ENCODE measurements at places on chromosomes 11 and 22.
A peak's percentile ranks its signal among the peaks of the same experiment; 100 is the strongest.

GRCh38 chr11:70556884-70557741 is 158.8 kb downstream of the CTTN start:
- DNase-seq = no peak

GRCh38 chr11:31824879-31825837 is 14.0 kb upstream of the PAX6 start:
- DNase-seq = no peak

- DNase-seq = no peak
Measured at GRCh38 chr11:78205256-78205655, 16.5 kb downstream of the USP35 start.

- DNase-seq = no peak
Measured at GRCh38 chr11:34627197-34627596, 6.3 kb downstream of the EHF start.

GRCh38 chr22:27996529-27996925 is 77.5 kb upstream of the PITPNB start:
- DNase-seq = no peak

GRCh38 chr11:92776676-92777075 is 192.8 kb upstream of the MTNR1B start:
- DNase-seq = no peak

DNA sequence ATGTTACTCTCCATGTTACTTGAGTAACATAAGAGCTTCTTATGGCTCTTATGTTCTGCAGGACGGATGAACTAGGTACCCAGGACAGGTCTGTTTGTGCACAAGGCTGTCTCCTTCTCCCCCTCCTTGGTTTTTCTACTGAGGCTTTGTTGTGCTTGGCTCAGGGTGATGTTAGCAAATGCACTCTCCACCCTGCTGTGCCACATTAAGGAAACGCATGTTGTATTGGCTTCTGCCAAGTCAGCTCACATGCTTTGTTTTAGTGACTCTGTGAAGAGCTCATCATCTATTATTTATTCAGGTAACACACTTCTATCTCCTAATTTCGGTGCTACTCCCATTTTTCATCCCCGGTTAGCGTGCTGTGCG is 108.3 kb downstream of the PTPRJ start:
- no peak for DNase-seq

GRCh38 chr11:69947059-69947792 is 128.0 kb upstream of the FGF3 start:
- DNase-seq = no peak

GRCh38 chr22:27803841-27804415 is 2.4 kb upstream of the MN1 start:
- no peak for DNase-seq

GRCh38 chr11:12005476-12005875 is 3.0 kb downstream of the DKK3 start:
- no peak for DNase-seq

GRCh38 chr22:37677493-37677974 is 2.1 kb downstream of the LGALS1 start:
- no peak for DNase-seq

DNA sequence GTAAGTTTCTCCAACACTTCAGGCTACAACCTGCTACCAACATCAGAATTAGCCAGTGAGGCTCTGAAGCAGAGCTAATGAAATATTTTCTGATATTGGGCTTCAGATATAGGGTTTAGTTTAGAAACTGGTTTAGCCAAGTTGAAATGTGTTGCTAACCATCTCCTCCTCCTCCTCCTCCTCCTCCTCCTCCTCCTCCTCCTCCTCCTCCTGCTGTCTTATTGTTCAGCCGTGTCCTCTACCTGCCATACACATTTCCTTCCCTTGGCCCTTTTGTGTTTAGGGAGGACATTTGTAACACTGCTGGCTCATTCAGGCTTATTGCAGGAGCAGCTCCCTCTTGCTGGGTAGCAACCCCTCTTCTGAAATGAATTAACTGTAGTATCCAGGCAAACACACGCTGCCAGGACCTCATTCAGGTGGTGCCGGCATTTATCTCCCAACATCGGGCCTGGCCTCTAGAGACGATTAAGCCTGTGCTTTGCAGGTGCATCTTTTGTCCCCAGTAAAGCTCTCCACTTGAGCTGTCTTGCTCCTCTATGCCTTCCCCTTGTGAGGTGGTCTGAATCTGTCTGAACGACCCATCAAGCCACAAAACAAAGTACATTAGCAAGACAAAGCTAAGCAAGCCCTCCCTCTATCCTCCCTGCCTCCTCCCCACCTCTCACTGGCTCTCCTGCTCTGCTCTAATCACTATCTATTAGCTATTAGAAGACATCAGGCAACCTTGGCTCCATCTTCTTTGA is 82.9 kb downstream of the KCNJ1 start:
- DNase-seq = no peak

GRCh38 chr11:110086892-110087309 is 6.3 kb upstream of the ZC3H12C start:
- peak; percentile 55 for DNase-seq

- DNase-seq = no peak
Measured at GRCh38 chr22:20092477-20092854, 12.4 kb downstream of the DGCR8 start.

GRCh38 chr22:24506802-24507438 is 11.8 kb downstream of the UPB1 start:
- no peak for DNase-seq

- DNase-seq = no peak
Measured at GRCh38 chr22:19942157-19943081, 801 bp upstream of the TXNRD2 start.

DNA sequence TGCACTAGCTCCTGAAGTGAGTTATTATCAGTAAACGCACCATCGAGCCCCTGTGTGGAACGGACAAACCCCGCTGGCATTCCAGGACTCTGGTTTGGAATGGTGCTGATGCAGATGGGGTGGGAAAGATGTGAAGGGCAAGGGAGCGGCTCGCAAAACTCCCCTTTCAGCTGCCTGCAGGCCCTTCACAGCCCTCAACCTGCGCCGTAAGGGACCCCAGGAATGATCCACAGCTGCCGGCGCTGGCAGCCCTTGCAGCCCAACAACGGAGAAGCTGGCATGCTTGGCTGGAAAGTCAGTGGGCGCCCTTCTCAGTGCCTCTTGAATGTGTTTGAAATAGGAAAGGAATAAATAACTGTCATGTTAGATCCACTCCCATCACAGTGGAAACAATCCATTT is 1445.5 kb downstream of the BRD1 start:
- no peak for DNase-seq

DNA sequence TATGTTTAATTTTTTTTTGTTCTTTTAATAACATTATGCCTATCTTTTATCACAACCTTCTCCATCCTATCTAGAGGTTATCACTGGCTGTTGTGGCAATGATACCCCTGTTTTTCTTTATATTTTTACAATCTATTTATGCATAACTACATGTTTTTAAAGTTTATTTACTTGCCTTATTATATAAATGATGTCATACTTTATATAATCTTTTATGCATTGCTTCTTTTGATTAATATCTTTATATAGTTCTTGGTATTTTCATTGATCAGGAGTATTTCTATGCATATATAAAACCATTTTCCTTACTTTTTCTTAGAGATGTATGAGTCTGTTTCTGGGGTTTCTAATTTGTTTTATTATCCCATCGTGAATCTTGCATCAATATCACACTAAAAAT is 719.8 kb upstream of the RAG2 start:
- DNase-seq = no peak

DNA sequence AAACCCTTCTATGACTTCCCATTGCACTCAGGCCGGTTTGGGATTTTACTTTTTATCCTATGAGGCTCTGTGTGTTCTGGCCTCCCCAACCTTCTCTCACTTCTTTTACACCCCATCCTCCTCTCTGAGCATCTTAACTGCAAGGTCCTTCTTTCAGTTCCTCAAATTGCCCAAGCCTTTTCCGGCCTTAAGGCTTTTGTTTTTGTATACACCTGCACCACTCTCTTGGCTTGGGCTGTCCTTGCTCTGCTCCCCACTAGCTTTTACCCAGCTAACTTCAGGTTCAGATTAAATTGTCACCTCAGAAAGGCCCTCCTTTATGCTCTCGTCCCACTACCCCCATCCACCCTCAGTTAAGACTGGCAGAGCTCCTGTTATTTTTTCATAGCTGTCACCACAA is 55.5 kb downstream of the FAM83F start:
- peak; percentile 37 for DNase-seq

DNA sequence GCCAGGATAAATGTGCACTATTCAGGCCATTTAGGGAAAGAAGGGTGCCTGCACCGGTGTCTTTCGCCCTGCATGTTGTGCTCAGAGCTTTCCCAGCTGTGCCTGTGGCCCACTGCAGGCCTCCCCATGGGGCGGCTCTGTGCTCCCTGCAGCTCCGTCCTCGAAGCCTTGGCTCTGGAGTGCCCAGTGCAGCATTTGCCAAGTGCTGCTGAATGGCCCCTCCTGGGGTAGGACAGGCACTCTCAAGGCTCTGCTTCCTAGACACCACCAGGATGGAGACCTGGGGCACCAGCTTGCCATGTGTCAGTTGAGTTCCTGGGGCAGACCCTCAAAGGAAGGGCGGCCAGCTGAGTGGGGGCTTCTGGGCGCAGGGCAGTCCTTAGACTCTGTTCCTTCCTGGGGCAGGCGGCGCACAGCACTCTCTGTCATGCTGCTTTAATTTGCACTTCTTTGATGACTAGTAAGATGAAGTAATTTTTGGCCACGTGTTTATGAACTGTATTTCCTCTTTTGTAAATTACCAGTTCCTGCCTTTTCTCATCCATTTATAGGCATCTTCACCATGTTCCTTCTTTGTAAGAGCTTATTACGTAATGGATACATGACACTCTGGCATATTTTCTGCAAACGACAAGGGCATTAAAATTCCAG is 32.1 kb upstream of the GNB1L start:
- peak; percentile 39 for DNase-seq

DNA sequence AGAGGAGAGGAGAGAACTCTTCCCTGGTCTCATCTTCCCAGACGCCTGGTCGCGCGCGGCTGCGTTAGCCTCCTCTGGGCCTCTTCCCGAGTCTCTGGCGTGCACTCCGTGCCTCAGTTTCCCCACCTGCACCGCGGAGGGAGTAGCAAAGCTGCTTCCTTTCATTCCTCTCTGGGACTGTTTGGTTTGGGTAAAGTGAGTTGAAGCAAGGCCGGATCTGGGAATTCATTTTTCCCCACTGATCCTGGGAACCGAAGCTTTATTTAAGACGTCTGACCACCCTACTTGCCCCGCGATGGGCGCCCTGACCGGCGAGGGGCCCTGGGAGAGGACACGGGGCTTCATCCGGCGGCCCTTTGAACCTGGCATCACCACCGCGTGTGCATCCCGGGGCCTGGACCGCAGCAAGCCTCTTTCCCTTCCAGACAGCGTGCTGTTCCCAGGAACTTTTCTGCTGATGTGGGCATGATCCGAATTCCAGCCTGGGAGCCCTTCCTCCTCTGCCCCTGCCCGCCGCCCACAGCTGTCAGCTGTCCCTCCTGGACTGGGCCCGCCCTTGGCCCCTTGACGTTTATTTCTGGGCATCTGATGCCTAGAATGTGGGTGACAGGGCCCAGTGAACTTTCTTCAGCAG is 758 bp downstream of the LDLRAD3 start:
- no peak for DNase-seq

GRCh38 chr22:23749841-23750301 is 1.0 kb downstream of the ZNF70 start:
- DNase-seq = no peak

GRCh38 chr11:72144807-72145565 is 9.5 kb downstream of the FOLR3 start:
- DNase-seq = no peak

- no peak for DNase-seq
Measured at GRCh38 chr11:19511413-19512183, 201.0 kb upstream of the NAV2 start.

DNA sequence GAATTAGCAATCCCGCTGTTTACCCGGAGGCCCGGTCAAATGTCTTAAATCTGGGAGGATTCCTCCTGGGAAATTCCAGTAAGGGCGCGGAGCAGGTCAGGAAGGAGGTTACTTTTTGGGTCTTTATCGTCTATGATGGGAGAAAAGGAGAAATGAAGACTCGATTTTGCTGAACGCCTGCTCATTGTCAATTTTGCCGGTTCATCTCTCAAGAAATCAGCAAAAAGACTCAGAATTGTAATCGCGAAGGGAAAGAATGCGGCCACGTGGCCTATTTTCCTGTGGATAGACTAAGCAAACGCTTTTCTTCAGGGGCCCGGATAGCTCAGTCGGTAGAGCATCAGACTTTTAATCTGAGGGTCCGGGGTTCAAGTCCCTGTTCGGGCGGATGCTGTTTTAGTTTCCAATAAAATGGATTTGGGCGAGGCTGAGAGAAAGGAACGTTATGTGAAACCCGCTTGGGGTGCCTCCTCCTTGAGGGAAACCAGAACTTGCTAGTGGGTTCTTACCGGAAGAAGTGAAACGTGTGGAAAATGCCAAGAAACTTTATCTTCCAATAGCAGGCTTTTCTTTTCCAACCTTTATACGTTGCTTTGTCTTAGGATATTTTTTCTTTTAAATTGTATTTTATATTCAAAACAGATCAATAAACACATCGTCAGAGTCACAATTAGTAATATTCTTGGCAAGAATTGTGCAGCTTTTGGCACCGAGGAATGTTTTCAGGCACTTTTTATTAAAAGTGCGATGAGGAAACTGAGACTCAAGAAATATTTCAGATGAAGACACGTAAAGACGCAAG is 45.0 kb downstream of the OR4D9 start:
- peak; percentile 54 for DNase-seq

GRCh38 chr11:134466156-134466555 is 54.1 kb upstream of the B3GAT1 start:
- DNase-seq = no peak

DNA sequence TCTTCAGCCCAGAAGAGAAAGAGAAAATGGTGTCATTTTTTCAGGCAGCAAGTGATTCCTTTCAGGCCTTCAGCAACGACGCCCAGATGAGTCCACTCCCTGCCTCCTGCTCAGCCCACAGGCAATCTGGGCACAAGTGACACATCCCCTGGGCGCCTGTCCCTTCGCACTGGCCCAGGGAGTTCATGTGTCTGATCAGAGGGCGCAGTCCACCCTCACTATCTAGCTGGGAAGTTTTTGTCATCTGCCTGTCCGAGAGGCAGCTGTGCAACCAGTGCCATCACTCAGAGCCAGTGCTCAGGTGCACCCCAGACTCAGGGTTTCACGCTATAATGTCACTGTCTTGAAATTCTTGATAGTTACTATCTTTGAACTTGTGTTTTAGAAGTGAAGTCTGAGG is 1.4 kb upstream of the KCNQ1OT1 start:
- DNase-seq = no peak

- no peak for DNase-seq
Measured at GRCh38 chr11:91041626-91042025, 818.8 kb upstream of the CHORDC1 start.

GRCh38 chr11:61893981-61894380 is 2.6 kb upstream of the FADS3 start:
- no peak for DNase-seq

DNA sequence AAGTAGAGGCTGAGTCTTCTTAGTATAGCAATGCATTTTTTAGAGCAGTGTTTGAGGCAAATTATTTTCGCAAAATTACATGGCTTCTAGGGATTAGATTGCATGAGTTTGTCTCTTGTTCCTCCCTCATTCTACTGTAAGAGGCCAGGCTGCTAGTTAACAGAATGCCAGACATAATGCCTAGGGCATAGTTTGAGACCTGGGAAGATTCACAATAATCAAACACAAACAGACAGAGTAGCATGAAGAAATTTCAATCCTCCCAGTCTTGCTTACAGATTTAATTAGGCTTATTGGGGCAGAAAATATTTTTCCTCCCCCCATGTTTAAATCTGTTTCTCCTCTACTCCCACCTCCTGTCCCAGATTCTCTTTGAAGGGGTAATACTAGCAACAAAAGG is 48.3 kb downstream of the ARHGEF12 start:
- DNase-seq = no peak

Data from CD4-positive, alpha-beta T cell treated with Interferon gamma for 1 hour (primary cell).